ENCODE measurements at places on chromosomes 6 and 20.

- DNase-seq = no peak
Measured at GRCh38 chr6:136464148-136464547, 86.1 kb downstream of the MAP7 start.

DNA sequence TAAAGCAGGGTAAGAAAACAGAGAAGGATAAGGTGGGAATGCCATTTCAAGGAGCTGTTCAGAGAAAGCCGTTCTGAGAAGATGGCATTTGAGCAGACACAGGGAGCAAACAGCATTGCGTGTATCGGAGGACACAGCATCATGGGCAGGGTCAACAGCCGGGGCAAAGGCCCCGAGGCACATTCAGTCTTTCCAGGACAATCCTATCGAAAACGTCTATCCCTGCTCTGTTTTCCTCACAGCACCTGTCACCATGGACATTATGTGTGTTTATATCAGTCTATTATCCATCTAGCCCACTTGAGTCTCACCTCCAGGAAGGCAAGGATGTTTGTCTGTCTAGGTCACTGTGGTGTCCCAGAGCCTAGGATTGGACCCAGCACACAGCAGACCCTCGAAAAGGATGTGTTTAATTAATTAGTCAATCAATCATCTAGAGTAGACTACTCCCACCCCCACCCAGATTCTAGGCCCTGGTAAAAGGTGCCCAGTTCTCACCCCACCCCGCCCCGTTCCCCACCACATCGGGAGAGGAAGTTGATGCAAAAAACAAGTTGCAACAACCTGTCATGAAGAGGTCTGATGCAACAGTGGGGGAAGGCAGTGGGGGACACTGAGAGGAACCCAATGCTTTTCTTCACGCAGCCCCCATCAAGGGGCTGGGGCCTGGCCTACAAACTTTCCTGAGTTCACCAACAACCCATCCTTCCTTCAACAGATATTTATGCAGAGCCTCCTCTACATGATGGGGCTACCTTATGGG lies 66.6 kb downstream of the PREX1 start:
- DNase-seq = no peak

DNA sequence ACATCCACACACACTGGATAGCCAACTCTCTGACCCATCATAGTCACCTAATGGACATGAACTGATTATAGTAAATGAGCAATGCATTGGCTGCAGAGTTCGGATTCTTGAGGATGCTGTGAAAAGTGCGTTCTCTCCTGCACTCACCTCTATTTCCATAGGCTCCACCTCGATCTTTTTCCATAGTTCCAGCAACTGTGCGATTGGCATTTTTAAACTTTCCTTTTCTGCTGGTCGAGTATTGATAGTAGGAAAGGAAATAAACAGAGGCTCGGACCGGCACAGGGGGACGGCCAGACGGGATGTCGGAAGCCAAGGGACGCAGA lies 94.4 kb downstream of the RNASET2 start:
- DNase-seq = no peak

DNA sequence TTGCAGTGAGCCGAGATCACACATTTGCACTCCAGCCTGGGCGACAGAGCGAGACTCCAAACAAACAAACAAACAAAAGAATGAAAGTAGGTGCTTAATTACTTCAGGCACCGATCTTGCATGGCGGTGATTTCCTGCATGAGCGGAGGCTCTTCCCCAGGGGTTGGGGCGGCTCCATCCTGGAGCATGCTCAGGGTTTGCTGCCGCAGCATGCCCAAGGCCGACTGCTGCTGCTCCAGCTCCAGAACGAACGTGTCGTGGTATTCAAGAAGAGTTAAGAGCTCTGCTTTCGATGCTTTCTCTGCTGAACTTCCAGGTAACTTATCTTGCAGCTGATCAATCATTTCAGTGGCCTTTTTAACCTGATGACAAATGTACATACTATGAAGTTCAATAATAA lies 313.8 kb downstream of the SYNE1 start:
- no peak for DNase-seq

DNA sequence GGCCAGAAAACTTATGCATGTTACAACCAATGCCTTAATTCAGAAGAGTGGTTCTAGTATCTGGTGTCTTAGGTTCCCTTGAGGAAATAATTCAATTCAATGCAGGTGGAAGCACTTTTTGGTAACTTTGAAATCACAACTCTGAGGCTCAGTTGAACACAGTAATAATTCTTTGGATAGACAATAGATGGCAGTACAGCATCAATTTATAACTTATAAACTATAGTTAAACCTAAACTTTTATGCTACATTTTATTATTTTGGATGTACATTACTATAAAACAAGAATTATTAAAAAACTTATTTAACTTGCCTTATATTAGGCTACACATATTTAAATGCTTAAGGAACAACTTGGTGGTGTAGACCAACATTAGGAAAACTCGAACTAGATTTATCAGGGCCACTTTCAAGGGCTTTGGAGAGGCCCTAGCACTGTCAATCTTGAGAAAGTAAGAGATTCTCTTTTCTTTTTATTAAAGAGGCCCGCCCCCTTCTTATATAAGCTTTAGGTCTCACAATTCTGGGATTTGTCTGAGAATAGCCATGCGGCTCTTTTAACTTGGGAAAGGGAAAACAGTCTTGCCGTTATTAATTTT lies 85.9 kb downstream of the CRYBG1 start:
- no peak for DNase-seq

DNA sequence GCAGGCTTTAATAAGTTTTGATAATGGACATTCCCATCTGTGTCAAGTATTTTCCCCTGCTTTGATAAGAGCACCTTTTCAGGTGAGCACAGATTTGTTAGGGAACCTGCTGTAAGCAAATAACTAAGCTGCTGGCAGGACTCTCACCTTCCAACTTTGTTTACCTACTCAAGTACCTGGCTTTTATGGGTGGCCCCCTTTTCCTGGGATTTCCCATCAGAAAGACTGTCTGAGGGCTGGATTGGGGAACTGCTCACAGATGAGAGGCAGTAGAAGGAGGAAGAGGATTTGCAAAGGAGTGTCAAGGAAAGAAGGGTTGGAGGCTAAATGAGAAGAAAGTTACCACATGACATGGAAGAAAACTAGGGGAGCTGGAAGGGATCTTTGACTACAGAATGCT lies 210.1 kb upstream of the RIMS1 start:
- DNase-seq = no peak

- DNase-seq = no peak
Measured at GRCh38 chr6:44057931-44058616, 69.2 kb downstream of the MRPL14 start.

DNA sequence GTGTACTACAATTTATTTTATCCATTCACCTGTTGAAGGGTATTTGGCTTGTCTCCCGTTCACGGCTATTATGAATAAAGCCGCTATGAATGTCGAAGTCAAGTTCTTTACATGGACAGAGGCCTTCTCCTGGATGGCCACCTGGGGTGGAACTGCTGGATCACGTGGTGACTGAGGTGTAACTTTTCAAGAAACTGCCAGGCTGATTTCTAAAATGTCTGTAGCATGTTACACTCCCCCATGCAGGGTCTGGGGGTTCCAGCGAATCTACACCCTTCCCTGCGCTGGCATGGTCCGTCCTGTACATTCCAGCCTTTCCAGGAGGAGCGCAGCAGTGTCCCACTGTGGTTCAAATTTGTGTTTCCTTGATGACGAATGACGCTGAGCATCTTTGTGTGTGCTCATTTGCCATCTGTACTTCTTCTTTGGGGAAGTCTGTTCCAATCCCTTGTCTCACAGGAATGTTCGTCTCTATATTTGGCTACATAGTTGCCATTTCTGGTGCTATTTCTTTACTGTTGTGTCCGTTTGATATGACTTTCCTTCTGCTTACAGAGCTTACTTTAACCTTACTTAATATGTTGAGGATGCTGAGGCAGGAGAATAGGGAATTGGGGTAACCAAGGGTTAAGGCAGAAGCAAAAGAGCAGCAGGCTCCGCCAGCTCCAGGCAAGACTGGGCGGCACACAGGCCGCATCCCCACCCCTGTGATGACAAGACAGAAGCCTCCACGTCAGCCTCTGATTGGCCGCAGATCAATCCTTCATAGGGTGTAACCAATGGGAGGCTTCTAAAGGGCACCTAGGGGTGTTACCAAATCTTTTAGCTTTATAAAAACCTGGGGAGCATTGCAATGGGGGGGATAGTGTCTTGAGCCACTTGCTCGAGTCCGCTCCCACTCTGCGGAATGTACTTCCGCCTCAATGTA lies 106.6 kb downstream of the TAF4 start:
- DNase-seq = no peak

DNA sequence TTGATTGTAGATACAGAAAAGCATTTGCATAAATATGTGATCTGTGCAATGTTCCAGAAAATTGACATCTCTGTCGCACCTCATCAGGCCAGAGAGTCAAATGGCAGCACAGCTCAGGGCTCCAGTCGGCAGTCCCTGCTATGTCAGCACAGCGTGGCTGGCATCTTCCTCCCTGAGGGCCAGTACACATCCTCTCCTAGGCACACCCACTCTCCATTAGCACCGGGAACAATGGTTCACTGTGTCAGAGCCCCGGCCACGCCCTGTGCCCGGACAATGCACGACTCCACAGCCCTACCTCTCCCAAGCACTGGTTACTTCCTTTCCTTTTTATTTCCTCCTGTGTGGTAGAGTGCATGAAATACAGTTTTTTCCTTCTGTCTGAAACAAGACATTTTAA lies 114.9 kb downstream of the FOXC1 start:
- DNase-seq = no peak

DNA sequence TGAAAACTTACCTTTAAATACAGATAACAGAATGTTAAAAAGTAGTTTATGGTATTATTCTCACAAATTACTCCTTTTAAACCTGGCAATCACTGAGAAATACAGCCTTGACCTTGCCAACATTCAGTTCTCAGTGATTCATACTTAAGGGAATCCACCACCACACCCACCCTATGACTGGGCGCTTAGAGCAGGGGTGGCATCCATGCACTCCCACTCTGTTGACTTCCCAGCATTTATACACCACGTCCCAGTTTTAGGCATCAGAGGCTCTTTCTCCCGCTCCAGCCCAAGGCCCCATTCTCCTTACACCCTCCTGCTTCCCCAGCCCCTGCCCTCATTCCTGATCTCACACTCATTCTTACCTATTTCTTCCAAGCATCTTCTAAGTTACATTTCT lies 16.3 kb downstream of the TRAF3IP2 start:
- DNase-seq = peak; percentile 78

GRCh38 chr6:3773678-3774298 lies 22.3 kb upstream of the PXDC1 start:
- peak; percentile 77 for DNase-seq

DNA sequence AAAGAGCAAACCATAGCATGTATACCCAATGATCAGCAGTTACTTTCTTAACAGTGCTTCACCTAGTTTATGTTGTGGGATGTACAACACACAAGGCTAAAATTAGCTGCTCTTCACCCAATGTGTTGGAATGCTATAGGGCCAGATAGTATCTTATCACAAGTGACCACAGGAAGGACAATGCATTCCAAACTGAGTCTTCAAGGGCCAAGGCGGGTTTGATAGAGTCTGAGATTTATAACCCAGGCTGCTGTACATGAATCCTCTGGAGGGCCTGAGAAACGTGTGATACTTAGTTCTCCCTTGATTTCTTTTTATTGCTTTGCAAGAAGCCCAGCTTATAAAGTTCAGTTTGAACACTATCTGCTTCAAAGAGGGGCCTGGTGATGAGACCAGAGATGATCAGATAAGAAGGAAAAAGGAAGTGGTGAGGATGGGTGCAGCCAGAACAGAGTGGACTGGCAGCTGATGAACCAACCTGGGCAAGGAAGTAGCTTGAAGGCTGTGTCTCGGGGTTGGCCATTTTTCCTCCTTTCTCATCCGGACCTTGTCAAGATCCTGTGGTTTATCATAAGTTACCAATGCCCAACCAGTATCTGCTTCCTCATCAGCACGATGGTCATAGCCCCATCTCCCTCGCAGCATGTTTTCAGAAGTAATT lies 62.2 kb upstream of the BMP2 start:
- no peak for DNase-seq

DNA sequence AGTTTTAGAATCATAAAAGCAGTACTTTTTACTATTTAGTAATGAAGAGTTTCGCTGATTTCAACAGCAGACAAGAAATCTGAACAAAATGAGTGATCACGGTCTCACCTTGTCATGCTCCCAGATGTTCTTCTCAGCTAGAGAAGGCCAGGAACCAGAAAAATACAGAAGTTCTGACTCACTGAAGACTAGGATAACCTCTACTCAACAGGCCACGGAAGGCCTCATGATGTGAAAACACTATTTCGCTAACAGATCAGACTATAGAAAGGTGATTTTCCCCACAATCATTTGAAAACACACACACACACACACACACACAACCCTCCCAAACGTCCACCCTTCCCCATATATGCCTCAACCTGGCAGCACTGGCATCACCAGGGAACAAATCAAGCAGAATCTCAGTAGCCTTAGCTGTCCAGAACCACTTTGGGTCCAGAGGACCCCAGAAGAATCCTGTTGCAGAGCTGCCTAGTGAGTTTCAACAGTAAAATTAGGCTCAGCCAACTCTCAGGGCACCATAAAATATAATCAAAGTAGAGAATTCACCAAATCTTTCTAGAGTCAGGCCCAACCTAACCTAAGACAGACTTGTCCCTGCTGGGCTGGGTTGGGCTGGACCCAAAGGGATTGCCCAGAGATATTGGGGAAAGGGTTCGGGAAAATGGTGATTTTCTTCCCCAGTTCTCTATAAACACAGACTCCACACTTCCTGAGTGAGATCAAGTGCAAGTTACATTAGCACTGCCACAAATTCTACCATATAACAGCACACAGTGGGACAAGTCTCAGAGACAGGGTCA lies 7.9 kb downstream of the EXOC2 start:
- no peak for DNase-seq

DNA sequence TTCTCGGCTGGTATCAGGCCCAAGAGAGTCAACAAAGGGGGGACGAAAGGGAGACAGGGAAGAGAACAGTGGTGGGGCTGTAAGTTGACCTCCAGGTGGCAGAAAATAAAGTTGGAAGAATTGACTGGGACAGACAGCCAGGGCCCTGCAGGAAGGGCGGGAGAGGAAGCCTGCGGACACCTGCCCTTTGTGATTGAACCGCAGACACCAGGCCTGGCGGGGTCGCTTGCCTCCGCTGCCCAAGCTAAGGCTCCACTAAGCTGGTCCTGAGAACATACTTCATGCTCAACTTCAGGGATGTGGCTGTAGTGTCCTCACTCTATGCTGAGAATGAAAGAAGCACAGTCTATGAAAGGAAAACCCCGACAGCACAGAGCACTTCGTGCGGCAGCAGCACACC lies 53.8 kb downstream of the RPP40 start:
- DNase-seq = no peak

DNA sequence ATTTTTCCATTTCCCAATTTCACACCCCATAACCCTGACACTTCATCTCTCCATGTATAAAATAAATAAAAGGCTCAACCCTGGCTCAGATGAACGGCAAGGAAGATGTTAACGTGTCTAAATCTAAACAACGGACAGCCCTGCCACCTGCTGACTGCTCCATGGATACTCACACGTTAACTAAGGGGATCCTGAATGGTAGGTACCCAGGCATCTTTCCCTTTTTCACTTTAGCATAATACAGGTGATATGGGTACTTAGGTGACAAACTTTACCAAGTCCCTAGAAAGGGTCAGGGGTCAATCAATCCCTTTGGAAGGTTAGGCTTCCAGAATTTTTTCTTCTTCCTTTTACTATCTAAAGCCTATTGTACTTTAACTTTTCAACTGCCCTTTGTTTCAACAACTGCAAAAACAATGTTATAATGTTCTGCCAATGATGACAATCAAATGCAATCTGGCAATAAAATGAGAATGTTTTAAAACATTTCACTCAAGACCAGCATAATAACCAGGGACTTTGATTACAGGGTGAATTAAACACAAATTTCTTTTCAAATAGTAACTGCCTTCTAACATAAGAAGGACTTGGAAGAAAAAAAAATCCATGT lies 52.4 kb upstream of the IPCEF1 start:
- no peak for DNase-seq

- DNase-seq = no peak
Measured at GRCh38 chr6:2514965-2515543, 235.7 kb downstream of the MYLK4 start.
